ENCODE measurements at places on chromosomes 16 and 17.

DNA sequence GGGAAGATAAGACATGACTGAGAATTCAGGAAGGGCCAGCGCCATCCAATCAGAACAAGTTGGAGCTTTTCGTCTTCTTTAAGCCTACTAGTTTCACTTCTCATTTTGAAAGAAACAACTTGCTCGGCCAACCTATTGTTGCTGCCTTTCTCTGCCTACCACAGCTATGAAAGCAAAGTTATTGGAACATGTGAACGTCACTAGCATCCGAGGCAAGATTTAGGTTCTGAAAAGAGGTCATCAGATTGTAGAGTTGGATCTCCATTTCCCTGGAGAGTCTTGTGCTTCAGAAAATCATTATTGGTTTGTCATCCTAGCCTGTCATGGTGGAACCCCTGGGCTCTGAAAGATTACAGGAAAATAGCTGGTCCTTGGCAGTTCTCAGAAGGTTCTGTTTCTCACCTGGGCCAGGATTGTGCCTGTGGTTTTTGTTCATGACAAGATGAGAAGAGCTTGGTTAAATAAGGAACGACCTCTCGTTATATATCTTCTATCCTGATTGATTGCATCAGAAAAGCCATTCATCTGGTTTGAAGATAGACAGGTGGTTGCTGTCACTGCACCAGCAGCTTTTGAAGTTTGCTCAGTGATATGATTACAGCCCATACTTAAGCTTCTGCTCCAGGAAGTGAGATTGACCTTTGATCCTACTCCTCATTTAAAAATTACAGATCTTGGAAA is 25.3 kb downstream of the CDH13 start:
- DNase-seq: no peak

GRCh38 chr17:914561-914960 is 65.0 kb downstream of the NXN start:
- DNase-seq: no peak

GRCh38 chr16:3954411-3954921 is 74.0 kb upstream of the CREBBP start:
- no peak for DNase-seq

DNA sequence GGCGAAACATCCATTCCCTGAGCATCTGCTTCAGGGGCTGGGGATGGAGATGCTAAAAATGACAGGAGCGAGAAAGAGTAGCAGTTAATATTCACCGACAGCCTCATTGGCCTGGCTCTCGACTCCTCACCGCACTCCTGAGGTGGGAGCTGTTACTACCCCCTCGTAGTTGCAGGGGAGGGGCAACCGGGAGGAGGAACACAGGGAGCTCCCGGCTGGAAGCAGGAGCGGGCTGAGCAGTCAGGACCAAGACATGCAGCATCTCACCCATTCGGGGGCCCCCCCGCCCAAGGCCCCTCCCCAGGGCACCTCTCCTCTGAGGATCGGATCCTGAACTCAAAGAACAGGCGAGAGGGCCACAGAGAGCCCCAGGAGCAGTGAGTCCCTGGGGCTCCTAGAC is 4.5 kb upstream of the ACSF3 start:
- DNase-seq: no peak

- DNase-seq: no peak
Observed at GRCh38 chr16:81635063-81635937, 143.8 kb upstream of the PLCG2 start.

DNA sequence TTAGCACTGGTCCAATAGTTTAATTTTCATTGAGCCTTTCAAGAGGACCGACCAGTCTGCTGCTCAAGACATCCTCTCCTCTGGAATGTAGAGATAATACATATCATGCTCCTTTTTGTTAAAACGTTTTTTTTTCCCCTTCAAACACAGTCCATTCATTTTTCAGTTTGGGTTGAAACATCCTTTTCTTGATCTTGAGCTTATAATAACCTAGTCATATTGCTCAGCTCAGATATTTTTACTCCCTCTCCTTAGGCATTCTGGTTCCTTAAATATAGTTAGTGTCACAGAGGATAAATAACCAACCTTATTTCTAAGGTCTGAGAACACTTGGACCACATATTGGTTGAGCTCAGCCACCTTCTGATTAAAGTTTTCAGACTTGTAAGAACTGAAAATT is 12.8 kb downstream of the ANKRD40CL start:
- no peak for DNase-seq

All from stimulated activated CD4-positive, alpha-beta T cell treated with anti-CD3 and anti-CD28 coated beads, Interleukin-1b, Interleukin-23, amount 100 ng/mL, for 1 hour (primary cell).